ENCODE measurements at places on chromosomes 12 and 14.

DNA sequence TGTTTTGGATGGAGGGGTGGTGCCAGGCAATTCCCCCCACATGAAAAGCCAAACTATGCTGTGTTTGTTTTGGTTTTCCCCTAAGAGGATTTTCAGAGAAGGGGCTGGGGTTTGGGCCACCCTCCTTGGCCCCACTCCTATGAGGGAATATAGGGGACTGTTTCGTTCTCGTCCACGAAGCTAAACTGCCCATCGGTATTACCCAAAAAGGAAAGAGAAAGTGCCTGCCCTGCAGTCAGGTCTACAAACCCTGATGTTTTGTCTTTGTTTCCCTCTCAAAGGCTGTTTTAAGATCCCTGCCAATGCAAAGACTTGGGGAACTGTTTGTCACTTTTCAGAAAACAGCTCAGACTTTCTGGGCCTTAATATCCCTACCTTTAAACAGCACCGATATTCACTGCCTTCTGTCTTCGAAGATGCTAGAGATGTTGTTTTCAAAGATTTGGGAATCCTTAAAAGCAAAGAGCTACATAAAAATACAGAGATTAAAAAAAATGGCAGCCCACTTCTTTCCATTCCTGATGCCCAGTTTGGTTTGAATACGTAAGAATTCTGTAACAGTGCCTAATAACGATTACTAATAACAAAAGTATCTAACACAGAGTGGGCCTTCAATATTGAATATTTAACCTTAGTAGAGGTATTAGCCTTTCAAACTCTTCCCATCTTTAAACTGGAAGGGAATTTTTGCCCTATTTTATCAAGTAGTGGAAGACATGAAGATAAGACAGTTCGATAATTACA, 518.4 kb downstream of the MED13L start:
- DNase-seq = peak; percentile 81

DNA sequence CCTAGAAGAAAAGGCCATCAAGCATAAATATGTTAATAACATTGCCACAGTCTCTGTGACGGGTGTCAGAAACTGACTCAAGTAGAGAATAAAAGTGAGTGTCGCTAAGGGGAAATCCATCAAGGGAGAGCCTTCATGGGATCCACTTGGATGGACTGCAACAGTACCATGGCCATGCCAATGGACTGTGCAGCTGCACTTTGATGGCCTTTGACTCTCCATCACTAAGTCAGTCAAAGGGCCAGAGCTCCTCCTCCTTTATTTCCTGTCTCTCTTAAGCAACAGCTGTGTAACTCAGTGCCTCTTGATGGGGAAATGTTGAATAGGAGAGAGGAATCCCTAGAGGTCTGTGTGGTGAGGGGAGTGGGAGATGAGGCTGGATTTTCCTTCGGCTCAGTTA, 335.2 kb downstream of the BMP4 start:
- DNase-seq = no peak

DNA sequence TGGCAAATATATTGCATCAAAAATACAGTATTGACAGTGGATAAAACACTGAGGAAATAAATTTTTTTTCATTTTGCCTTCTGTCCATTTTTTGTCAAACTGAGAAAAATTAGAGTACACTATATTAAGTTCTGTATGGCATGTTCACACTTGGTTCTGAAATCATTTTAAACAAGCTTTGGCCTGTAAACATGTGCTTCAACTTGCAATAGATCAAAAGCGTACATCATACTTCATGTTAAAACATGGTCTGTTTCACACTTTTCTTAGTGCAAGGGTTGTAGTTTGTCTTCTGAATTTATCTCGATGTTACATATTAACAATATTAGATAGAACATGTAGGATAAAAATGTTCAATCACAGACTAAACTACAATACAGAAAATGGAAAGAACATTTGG, 208.0 kb downstream of the PCNX1 start:
- no peak for DNase-seq

- DNase-seq = no peak
Measured at GRCh38 chr12:93740751-93741150, 63.6 kb downstream of the CRADD start.

GRCh38 chr14:101184104-101184455, 280.6 kb upstream of the RTL1 start:
- DNase-seq = no peak

DNA sequence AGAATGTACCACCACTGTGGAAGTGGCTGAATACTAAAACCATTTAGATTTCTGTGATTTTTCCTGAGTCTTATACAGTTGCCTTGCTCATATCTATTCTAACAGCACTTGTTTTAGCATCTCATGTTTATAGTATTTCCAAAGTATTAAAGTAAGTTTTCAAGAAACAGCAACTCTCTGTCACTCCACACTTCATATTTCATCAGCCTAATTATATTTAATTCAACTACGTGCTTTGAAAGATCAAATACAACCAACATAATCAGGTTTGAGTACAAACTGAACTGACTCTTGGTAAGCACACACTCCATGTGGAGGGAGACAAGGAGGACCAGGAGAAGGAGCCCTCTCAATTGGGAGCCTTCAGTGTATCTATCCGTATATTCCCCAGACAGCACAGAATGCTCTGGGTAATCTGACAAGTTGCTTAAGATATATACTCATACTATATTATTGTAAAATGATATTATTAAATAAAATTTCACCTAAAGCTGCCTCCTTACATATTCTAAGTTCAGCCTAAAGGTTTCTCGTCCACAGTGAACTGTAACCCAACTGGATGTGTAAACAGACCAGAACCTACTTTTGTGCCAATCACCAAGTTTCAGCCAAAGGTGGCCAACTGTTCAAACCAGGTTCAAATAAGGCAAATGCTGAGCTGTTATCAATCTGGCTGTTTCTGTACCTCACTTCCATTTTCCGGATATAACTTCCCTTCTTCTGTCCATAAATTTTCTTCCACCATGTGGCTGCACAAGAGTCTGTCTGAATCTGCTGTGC, 105.0 kb upstream of the RASSF8 start:
- no peak for DNase-seq

DNA sequence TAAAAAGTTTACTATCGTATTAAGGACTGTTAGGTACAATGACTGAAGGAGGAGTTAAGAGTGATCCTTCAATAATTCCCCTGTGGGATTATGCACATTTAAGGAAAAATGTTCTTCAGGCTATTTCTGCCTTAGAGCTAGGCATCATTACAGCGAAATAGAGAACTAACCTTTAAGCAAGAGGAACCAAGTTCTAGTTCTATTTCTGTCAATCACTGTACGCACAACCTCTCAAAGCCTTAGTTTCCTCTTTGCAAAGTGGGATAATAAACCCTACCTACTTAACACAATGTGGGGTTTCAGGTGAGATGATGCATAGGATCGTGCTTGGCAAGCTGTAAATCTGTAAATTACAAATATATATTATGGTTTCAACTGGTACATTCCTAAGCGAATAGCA, 15.4 kb downstream of the NTF3 start:
- no peak for DNase-seq

DNA sequence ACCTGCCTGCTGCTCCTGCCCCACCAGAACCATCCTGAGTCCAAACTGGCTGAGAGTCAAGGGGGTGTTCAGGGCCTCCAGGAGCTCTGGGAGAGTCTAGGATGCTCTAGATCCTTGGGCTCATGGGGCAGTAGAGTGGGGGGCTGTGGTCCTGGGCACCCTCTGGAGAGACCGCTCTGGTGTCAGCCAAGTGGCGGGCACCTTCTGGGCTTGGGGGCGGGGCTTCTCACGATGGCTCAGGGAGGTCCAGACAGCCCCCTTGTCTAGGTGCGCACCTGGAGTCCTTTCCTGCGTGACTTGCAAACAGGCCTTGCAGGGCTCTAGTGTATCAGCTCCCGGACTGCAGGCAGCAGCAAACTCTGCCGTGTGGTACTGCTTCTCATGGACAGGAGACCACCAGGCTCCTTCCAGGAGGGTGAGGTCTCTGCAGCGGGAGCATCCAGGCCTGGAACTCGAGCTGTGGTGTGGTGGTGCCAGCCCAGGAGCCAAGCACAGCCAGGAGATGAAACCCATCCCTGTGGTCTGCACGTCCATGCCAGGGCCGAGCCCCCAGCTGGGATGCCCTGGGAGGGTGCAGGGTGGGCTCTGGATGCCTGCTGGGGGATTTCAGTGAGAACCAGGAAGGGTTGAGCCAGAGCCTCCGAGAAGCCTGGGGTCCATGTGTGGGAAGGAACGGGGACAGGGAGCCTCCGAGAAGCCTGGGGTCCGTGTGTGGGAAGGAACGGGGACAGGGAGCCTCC, 15.0 kb downstream of the PACS2 start:
- no peak for DNase-seq

DNA sequence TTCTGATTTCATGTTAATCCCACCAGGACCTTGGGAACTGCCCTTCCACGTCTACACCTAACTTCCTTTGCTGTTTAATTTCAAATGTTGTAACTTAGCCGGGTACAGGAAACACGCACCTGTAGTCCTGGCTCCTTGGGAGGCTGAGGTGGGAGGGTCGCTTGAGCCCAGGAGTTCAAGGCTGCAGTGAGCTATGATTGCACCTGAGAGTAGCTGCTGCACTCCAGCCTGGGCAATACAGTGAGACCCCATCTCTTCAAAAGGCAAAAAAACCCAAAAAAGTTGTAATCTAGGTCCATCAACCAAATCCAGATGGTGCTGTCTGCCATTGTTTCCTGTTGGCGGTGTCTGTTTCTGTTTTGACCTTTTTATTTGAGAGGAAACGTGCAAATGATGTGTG, 14.5 kb downstream of the BCL7A start:
- DNase-seq = no peak

DNA sequence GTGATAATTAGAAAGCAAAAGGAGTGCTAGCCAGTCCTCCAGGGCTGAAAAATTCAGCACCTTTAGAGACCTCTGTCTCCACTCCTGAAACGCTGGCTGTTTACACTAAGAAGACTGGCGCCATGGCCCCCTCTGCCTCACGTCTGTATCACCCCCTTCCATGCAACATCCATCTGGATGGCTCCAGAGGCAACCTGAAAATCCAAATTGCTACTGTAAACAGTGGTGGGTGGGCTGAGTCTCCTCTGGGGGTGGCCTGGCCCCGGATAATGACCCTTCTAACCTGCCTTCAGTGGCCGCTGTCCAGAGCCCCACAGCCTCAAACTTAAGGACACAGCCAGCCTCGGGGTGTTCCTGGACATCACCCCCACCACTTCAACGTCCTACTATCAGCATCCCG, 1.4 kb downstream of the PRKD1 start:
- no peak for DNase-seq

GRCh38 chr12:132071040-132071810, 72.9 kb downstream of the DDX51 start:
- no peak for DNase-seq

- no peak for DNase-seq
Measured at GRCh38 chr14:63686926-63687325, 40.9 kb downstream of the SGPP1 start.

DNA sequence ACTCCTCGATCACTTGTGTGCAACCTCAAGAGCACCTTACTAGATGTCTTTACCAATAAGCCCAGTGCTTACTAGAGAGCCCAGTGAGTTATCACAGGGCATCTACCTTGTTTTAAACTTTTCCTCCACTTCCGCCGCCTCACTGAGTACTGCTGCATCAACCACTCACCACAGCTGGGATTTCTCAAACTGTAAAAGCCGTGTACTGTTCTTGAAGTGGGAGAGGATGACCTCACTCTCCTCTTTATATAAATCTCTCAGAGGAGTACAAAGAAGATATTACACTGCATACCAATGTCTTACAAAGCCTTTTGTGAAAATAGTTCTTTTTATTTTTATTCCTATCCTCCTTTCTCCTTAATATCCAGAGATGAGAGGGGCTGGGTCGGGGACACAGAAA, 94.1 kb downstream of the PLCZ1 start:
- DNase-seq = no peak

DNA sequence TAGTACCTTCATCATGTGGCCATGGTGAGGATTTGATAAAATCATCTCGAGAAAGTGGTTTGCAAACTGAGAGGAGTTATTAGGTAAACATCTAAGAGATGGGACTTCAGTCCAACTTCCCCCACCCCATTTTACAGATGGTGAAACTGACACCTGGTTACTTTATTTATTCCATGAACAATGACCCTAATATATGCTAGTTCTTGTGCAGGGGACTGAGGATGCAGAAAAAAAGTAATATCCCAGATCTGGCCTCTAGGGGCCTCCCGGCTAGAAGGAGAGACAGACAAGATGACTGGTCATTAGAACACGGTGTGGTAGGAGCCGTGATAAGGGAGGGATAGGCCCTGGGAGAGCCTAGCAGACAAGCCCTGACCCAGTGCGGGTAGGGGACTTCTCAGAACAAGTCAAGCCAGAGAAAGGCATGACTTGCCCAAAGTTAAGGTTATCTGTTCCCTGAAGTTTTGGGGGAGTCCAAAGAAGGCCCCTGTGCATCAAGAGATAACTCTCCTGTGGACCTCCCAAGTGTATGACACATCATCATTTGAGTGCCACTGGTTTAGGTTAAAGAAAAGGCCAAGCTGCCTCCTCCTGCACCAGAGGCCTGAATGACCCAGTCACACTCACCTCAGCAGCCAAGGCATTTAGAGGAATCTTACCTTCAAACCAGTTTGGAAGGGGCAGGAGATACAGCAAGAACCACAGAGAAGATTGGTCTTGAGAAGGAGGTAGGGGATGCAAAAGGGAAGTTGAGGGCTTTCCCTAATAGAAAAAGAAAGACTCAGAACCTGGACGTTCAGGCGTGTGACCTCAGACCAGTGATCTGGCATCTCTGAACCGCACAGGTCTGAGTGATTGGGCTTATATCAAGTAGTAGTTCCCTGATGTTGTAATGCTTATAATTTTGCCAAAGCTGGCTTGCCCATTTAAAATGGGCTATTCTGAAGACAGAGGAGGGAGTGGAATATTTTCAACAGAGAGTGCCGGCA, 1.6 kb downstream of the CMKLR1 start:
- no peak for DNase-seq

DNA sequence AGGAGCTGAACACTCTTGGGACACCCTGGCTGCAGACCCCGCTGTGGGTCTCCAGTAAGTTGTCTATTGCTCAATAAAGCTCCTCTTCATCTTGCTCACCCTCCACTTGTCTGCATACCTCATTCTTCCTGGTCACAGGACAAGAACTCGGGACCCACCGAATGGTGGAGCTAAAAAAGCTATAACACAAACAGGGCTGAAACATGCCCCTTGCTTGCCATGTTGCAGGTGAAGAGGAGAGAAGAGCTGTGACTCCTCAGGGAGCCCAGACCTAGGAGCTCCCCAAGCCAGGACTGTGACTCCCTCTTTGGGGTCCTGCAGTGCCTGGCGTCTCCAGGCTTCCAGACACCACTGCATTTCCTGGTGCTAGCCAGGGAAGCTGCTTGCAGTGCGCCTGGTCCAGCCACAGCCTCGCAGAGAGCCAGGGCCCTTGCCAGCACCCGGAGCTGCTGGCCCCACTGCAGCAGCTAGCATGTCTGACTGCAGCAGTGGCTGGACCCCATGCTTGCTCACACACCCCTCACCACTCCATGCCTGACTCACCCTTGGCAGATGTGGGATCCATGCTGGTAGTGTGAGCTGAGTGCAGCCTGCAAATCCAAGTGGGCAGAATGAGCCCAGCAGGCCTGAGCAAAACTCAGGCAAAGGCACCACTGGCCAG, 37.1 kb upstream of the OR5AU1 start:
- DNase-seq = no peak

All from NCI-H1105 treated with DMSO at 0.1 percent for 48 hours (cell line).